ENCODE measurements at places on chromosomes 11 and 22. TPM values are rescaled to one million over a fixed set of nuclear protein-coding genes. Genes with fewer than 3 reads are reported as not detected.

ADORA2A gene
- 3.0 TPM for total RNA-seq

DNA sequence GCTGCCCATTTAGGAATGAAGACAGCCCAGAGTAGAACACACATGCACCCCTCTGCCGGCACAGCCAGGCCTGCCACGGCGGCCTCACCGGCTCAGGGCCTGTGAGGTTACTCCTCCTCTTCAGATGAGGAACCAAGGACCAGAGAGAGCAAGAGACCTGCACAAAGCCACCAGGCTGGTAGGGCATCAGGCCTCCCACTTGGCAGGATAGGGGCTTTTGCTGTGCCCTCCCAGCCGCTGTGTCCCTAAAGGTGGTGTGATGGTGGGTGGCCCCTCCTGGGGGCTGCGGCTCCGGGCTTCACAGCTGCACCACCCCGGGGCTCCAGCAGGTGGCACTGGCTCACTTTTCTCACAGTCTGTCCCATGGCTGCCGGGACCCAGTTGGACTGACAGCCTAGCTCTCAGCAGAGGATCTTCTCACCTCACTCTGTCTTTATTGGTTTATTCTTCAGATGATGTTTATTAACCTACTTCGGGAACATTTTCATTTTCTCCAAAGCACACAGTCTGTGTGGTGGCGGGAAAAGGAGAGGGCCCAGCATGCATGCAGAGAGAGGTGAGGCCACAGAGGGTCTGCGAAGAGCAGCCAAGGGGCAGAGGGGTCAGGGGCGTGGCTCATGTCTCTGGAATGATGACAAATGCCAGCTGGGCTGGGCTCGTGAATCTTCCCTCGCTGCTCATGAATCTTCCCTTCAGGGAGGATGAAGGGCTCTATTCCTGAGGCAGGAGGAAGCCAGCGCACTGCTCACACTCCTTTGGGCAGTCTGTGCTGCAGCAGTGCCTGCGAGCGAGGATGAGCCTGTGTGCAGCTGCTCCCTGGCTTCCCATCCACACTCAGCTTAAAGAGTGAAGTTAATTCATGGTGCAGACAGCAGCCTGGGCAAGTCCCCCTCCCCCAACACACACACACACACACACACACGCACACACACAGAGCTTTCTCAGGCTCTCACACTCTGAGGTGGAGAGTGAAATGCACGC, 101.1 kb upstream of the PITPNB start:
- no peaks in the 10 kb centered on the region for H3K27me3 ChIP-seq
- DNase-seq = peak; percentile 90
- H3K36me3 ChIP-seq = no peaks in the 10 kb centered on the region

KDM4E gene
- not detected for total RNA-seq

CHKA gene
- total RNA-seq = 16.4 TPM

GRCh38 chr22:22210889-22211833, 33.4 kb upstream of the VPREB1 start:
- H3K27me3 ChIP-seq = no peaks in the 10 kb centered on the region
- no peak for DNase-seq
- H3K4me3 ChIP-seq = no peak overlapping the region
